Urinary bladder (tissue), 4 donors: ENCODE measurements at places on chromosomes 6 and 20.

DNA sequence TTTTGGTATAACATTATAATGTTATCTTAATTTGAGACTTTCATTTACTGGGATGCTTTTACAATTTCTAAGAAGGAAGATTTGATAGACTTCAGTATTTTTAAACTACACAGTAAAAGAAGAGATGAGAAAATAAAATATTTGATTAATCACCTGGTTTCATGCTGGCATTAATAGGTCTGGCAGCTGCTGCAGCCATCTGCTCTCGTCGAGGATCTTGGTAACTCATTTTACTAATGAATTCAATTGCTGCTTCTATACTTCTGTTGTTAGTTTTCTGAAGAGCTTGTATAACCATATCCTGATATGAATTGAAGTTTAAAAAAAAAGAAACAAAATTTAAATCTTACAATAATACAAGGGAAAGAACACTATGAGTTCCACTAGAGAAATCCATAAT lies 23.0 kb downstream of the LATS1 start:
- no peak for DNase-seq

- DNase-seq: no peak
These were observed 50.4 kb downstream of the NOL4L start for GRCh38 chr20:32534661-32535240.

GRCh38 chr6:76397966-76398365 lies 325.5 kb upstream of the IMPG1 start:
- no peak for DNase-seq

DNA sequence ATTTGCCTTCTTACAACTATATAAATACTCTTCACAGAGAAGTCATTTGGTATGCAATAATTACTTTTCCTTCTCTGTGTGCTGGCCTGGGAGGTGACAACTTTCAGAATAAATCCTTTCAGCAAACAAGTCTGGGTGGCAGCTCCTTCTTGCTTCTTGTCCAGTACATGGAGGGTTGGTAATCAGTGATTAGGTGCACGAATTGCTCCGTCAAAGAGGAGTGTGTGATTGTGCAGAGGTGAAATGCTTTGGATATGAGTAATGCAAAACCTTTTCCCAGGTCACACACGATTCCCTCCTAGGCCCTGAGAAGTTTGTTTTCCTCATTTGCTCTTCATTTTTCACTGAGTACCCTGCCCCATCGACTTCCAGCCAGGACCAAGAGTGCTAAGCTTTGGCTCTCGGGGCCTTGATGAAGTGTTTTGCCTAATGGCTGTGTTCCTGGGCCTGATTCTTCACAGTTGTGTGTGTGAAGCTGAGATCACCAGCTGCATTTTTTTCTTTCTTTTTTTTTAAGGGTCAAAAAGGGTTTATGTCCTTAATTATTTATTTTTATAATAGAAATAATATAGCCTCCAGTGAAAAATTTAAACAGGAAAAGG lies 216.5 kb downstream of the ZMYND8 start:
- no peak for DNase-seq

DNA sequence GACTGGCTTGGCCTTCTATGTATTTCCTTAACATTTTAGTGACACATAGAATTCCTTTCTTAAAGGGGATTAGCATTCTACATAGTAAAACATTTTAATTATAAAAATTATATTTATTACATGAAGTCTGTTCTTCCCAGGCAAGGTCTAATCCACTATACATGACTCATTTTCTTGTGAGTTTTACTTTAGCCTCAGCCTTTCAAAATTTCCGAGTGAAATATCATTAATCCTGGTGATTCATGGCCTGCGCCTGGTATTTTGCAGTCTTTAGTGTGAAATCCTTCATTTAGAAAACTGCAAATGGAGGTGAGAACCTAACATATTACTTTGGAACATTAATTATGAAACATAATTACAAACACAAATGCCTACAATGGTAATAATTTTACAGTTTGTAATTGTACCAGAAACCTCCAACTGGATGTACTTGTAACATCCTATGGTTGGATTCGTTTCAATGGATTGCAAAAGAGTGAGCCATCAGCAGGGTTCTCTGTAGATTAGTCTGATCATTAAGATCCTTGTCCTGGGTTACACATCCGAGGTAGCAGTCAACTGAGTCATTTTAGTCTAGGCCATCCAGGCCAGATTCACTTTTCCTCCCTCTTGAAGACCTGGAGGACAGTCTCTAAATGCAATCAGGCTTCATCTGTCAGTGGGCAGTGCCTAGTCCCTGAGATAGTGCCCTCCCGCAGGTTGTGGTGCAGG lies 272.0 kb downstream of the PACRG start:
- no peak for DNase-seq

- no peak for DNase-seq
These were observed 9.8 kb downstream of the NCOA6 start for GRCh38 chr20:34815636-34816035.

DNA sequence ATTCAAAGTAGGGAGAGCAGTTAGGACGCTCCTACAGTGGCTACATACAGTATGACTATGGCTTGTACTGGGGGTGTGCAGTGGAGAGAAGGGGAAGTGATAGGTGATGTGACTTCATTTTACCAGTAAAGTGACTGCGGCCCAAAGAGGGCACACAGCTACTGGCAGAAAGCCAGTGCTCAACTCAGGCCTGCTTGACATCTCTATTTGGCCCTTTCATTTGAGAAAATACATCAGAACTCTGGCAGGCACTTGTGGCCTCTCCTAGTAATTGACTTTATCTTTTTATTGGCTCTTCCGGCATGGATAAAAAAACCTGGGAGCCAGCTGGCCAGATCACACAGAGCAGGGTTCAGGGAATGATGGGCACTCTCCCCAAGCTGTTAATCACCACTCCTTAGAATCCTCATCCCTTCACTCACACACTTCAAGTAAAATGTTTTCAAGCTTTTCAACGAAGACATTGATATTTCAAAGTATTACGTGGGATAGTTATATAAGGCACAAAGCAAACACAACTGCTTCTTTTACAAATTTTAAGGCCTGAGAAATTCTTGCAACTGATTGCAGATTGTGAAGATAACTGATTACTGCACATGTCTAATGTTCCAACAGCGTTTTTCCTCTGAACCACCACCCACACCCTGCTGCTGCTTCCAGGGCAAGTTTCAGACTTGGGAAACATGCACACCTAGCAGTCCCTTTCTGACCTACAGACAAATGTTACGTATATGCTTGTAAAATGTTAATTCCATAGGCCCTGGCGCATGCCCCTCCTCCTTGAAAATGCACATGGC lies 73.5 kb downstream of the TNFRSF21 start:
- no peak for DNase-seq

DNA sequence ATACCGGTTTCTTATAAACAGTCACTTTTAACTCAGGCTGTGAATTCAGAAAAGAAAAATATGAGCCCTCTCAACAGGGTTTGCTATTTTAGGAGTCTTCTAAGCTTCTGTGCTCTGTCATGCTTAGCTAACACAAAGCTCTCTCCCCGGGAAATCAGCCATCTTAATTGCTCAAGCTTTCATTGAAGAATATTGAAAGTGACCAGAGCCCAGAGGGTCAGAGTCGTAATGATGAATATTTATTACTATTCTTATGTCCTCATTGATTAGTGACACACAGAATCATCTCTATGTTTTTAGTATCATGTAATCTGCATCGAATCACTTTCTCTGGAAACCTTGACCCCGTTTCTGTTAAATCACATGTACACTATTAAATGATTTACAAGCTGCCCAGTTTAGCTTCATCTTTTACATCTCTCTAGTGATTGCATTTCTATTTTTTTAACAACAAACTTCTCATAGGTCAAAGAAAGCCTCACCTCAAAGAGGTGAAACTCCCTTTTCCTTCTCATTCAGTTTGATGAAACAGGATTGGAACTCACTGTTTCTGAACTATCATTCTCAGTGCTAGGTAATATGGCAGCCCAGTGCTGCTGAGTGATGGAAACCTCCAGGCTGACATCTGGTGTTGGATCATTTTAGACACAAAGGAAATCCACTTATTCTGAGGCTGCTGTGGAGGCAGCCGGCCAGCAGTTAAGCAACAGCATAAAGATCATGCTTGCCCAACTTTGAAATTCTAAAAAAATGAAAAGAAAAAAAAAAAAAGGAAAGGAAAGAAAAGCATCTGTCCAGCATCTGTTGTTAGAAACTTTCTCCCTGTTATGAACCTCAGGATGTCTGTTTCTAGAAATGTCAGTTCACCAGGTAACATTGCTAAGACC lies 96.3 kb downstream of the RFPL4B start:
- no peak for DNase-seq

DNA sequence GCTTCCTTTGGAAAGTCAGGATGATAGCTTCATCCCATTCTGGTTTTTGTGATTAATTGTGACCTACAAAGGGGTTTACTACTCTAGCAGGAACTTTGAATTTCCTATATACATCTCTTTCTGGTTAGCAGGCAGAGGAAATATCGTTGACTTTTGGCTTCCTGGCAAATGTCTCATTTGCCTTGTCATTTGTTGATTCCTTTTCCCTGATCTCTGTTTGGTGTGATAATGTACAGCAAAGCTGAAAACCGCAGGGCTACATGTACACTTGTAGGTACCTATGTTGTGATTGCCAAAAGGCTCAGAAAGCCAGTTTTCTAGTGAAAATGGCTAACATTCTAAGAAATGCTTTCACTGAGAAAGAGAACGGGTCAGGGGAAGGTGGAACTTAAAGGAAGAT lies 44.3 kb downstream of the TOP1 start:
- DNase-seq: no peak
